ELF-1 (cell line): ENCODE measurements at places on chromosomes 3 and 15.
A peak's percentile ranks its signal among the peaks of the same experiment; 100 is the strongest.

DNA sequence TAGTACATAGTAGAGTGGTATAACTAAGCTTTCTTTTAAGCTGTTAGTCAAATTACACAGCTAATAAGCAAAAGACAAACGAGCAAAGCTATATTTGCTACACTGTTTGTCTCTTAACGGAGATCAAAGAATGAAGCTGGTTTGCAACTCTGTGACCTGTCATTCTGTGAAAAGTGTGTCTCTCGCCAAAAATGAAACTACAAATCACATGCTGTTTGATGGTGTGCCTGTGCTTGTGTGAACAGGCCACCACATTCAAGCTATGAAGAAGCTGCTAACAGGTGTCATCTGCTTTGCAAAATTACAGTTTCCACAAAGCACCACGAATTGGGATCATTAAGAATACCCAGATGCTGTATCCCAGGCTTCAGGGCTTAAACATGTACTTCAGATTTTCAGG, 667.8 kb upstream of the NAALADL2 start:
- no peak for DNase-seq

DNA sequence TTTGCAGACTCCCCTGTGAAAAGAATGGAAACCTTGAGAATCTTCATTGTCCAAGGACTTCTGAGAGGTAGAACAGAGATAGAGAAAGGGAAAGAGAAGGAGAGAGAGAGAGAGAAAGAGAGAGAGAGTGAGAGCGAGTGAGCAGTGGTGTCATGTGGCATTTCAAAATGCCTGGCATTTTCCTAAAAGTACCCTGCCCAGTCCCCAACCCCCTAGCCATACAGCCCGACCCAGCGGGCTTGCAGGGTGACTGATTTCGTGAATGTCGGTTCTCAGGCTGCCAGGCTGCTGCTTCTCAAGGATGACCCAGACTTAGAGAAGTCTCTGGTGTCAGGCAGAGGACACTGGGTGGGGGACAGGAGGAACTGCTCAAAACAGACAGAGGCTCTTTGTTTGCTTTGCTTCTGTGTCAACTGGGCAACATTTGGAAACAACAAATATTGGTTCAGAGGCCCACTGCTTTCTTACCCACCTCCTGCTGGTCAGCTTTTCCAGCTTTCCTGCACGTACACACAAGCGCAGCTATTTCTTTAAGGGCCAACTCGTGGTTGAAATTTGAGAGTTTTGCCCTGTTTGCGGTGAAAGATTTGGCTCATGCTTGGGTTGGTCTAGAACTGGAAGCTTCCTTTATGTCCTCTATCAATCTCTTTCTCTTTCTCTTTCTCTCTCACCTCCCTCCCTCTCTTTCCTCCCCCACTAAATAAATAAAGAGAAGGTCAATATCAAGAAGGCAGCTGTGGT, 3.7 kb upstream of the TF start:
- DNase-seq: no peak

GRCh38 chr3:186354100-186354499, 7.9 kb downstream of the DGKG start:
- peak; percentile 41 for DNase-seq

- DNase-seq: no peak
Observed at GRCh38 chr3:18544146-18544545, 119.0 kb upstream of the SATB1 start.

GRCh38 chr3:15787941-15788340, 9.8 kb downstream of the ANKRD28 start:
- DNase-seq: no peak

GRCh38 chr3:42519568-42519962, 17.1 kb downstream of the VIPR1 start:
- no peak for DNase-seq

GRCh38 chr3:172189213-172189612, 149.8 kb downstream of the FNDC3B start:
- no peak for DNase-seq

DNA sequence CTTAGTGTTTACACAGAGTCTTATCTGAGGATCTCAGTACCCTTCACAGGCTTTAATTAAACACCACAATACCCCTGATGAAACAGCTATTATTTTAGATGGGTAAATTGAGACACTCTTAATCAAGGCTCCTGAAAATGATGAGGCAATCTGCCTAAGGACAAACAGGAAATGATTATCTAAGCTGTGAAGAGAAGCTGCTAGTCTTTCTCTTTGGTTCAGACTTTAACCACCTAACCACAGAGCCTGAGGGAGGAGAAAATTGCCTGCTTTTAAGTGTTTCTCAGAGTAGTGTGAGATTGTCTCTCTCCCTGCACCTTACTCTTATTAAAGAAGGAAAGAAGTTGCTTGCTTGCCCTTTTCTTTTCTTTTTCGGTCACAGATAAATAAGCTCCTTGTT, 364.3 kb upstream of the ADAMTS9 start:
- DNase-seq: peak; percentile 56

DNA sequence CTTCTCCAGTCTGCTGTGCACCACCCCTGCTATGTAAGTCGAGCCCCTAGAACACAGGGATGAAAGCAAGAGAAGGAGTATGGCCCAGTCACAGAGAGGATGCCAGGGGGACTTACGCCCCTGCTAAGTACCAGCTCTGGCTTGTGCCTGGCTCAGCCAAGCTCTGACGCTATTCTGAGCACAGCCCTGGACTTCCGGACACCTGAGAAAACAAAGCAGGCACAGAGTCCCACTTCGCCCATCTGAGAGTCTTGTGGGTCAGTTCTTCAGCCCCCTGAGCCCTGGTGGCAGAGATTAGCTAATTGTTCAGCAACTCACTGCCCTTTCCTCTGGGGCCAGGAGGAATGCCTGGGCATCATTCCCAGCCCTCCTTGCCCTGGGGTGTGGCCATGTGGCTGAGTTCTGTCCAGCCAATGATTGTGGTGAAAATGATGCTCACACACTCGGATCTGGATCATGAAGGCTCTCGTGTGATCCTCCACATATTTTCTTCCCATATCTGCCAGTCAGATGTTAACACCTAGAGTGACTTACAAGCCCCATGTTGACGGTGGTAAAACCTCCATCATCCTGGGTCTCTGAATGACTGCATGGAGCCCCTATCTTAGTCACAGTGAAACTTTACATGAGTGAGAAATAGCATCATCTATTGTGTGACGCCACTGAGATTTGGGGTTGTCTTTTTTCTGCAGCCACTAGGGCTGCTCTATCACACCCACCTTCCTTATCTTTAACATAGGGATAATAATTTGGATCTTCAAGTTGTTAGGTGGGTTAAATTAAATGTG, 105.7 kb downstream of the TPRA1 start:
- DNase-seq: no peak
